H1 (cell line): ENCODE measurements at places on chromosomes 1 and 21.
A peak's percentile ranks its signal among the peaks of the same experiment; 100 is the strongest.

GRCh38 chr1:8976338-8976737 is 30.7 kb downstream of the CA6 start:
- no peak for DNase-seq

- no peak for DNase-seq
Observed at GRCh38 chr1:174160109-174160473, 771 bp downstream of the RABGAP1L start.

- DNase-seq, result no peak
Observed at GRCh38 chr21:25999921-26000582, 170.5 kb downstream of the APP start.

- no peak for DNase-seq
Observed at GRCh38 chr1:209802780-209803152, 3.2 kb downstream of the IRF6 start.

- no peak for DNase-seq
Observed at GRCh38 chr21:32962268-32962667, 63.5 kb upstream of the OLIG2 start.

DNA sequence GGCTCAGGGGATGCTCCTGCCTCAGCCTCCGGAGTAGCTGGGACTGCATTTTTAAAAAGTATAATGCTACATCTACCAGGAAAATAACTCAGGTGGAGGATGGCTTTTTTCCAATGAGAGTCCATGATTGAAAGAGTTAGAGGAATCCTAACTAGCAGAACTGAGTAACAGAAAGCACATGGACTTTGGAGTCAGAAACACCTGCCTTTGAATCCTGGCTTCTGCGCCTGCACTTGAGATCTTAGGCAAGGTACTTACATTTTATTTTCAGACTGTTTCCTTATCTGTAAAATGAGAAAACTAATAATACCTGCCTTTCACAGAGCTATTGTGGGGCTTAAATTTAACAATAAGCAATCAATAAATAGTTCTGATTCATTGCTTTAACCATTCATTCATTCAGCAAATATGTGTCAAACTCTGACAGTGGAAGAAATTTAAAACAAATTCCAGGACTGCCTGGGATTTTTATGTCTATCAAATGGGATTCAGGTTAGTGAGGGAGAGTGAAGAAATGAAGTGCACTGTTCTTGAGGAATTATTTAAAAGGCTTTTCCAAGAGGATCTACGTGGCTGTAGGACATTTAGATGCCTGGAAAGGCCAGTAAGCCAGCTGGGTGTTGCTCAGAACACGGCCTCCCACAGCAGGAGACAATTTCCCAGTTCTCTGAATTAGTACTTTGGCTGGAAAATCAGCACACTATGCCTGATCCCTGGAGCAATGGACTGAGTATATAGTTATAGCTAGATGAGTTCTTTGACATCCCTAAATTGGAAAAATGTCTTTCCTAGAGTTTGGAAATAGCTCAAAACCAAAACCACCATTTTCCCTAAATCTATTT is 12.8 kb upstream of the LBR start:
- no peak for DNase-seq

DNA sequence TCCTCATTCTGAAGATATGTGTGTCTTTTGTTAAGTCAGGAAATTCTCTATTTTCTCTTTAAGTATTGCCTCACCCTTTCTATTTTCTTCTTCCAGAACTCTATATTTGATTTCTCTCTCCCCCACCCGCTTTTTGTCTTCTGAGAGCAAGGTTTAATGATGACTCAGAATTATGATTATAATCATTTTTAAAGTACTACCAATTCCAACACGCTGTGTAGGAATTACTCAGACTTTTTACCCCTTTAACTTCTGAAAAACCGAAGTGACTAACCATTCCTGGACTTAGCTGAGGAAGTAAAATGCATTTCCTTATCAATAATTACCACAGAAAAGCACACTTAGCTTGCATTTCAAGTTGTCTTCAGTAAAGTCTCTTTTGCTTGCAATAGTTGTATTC is 20.8 kb upstream of the SCYL3 start:
- no peak for DNase-seq

DNA sequence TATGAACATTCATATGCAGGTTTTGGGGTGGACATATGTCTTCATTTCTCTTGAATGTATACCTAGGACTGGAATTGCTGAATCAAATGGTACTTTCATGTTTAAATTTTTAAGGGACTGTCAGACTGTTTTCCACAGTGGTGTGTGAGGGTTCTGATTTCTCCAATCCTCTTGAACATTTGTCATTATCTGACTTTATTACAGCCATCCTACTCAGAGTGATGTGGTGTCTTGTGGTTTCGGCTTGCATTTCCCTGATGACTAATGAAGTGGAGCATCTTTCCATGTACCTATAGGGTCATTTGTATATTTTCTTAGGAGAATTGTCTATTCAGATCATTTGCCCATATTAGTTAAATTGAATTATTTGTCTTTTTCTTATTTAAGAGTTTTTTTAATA is 35.4 kb upstream of the ZNF281 start:
- DNase-seq, result no peak

- no peak for DNase-seq
Observed at GRCh38 chr1:49841767-49842166, 182.0 kb downstream of the AGBL4 start.

- DNase-seq, result no peak
Observed at GRCh38 chr1:46699666-46700065, 19.2 kb downstream of the EFCAB14 start.

DNA sequence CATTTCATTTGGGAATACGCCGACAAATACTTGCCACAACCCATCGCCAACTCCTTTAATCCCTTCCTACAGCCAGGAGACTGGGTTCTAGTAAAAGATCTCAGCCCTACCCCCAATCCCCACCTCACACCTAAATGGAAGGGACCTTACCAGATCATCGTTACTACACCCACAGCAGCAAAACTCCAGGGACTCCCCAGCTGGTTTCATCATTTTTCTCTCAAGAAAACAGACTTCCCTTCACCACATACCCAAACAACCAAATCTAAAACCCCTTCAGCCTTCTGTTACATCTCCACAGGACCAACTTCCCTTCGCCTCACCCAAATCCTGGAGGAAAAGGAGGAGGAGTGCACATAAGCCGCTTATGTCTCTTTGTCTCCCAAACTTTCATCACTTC is 23.7 kb upstream of the SLC2A5 start:
- DNase-seq, result no peak

GRCh38 chr1:214108097-214108446 is 120.3 kb downstream of the PROX1 start:
- DNase-seq, result no peak

DNA sequence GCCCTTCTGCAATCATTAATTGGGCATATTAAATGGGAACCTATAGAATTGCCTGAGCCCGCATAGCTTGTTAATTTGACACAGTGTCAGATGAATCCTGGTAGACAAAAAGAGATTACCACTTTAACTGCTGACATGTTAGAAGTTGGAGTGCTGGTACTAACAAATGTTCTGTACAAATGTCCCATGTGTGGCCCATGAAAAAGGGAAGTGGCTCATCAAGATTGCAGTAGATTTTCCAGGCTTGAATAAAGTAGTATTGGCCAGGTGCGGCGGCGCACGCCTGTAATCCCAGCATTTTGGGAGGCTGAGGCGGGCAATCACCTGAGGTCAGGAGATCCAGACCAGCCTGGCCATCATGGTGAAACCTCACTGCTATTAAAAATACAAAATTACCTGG is 45.6 kb downstream of the GNPAT start:
- DNase-seq, result no peak

DNA sequence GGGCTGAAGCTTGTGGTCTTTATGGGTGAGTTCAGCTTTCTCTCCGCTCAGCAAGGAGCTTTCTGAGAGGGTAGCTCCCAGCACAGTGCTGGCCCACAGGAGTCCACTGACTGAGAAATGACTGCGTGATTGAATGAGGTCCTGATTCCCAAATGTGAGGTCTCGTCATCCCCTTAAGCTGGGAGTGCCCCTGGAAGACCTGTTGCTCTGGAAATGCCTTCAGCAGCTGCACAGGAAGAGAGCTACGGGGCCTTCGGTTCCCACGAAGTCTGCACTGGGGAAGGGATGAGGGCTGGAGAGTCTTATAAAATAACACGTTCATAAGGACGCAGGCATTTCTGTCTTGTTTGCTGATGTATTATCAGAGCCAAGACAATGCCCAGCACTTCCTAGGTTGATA is 14.0 kb downstream of the TNNT2 start:
- no peak for DNase-seq

DNA sequence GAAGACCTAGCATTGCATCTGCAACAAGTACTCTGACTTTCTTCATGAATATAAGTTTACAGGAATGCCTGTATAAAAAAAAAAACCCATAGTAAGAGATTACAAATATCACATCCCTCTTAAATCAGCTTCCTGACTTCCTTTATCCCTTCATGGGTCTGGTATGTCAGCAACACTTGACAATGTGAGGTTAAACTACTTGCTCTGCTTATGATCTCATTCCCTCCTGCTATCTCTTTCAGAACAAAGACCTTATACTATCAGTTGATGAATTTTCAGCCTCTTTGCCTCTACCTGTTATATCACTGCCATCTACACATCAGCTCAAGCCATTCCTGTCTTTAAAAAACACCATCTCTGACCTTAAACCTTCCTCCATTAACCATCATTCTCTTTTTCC is 130.9 kb upstream of the SAMSN1 start:
- DNase-seq, result no peak

GRCh38 chr1:229339520-229339919 is 3.3 kb downstream of the CCSAP start:
- no peak for DNase-seq

- DNase-seq, result no peak
Observed at GRCh38 chr1:44275991-44276405, 62.7 kb downstream of the DMAP1 start.

GRCh38 chr1:26853156-26853555 is 9.8 kb upstream of the SFN start:
- DNase-seq, result no peak

DNA sequence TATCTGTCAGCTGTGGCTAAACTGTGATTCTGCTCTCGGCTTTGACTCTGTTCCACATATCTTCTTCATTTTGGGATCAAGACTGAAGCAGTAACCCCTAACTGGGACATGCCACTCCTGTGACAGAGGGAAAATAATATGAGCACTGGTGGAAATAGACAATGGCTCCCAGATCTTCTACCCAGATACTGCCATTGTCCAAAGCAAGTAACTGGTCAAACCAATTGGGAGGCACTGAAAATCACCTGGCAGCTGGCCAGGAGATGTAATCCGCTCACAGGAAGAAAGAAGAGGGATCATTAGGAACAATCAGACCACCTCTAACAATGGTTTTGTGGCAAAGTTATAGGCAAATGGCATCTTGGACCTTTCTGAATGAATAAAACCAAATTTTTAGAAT is 10.7 kb downstream of the SNX7 start:
- DNase-seq, result no peak

DNA sequence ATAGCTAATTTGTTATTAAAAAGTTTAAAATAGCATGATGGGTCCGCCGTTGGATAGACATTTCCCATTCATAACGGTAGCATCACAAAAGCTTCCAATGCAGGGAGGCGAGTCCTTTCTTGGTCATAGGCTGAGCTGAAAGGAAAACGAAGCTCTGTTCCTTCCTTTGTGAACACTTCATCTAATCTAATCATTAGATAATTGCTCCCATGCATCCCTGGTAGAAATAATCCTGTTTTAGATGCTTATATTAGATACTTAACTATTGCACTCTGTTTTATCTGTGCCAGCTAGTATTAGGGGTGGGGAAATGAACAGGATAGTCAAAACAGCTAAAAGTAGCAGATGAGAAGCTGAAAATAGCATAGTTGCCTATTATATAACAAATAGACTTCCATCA is 215.0 kb downstream of the SLC35F3 start:
- DNase-seq, result no peak

GRCh38 chr1:32869923-32870614 is 643 bp downstream of the FNDC5 start:
- peak; percentile 61 for DNase-seq

DNA sequence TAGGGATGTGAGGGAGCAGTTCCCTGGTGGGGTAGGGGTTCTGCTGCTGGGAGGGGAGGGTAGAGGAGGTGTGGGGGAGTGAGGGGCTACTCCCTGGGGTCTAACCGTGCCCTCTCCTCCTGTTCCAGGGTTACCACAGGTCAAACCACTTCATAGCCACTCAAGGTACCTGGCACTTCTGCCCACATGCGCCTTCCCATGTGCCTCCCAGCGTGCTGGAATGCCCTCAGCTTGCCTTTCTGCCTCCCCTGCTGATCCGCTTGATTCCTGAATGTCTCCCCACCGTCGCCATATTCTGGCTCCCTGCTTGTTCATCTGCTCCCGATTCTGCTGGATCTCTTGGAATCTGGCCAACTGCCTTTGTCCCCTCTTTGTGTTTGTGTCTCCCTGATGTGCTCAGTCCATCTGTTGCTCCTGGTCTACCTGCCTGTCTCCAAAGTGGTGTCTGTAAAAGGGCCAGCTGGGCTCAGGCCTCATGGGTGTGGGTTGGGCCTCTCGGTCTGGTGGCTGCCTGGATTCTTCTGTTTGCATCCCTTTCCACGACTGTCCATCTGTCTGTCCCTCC is 74.4 kb downstream of the PTPRU start:
- no peak for DNase-seq

- no peak for DNase-seq
Observed at GRCh38 chr1:97621955-97622354, 298.9 kb downstream of the DPYD start.

DNA sequence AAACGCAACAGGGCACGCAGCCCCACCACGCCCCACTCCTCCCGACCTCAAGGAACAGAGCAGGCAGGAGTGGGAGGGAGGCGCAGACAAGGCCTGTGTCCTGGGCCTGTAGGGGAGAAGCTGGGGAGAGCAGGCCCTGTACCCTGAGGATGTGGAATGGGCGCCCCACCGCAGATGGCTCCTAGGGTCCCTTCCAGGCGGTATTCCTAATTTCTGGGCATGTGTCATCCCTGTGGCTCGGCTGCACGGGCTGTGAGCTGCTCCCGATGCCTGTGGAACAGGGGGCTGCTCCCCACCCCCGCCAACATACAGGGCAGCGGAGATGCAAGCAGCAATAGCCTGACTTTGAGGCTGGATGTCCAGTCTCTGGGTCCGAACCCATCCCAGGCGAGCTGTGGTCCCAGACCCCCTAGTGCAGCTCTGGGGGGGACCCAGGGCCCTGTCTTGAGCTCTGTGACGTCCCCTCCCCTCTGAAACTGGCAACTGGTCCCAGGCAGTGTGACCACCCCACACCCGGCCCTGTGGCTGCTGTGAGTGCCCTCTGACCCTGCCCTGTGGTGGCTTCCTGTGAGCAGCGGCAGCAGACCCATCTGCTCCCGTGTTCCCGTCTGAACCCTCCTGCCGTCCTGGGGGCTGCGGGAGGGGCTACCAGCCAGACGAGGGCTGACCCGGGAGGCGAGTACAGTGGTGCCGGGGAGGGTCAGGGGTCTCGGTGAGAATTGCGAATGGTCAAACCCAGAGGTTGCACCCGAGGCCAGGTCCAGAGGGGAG is 13.9 kb upstream of the COL6A2 start:
- DNase-seq, result no peak

GRCh38 chr1:233641029-233641428 is 27.1 kb downstream of the KCNK1 start:
- no peak for DNase-seq

DNA sequence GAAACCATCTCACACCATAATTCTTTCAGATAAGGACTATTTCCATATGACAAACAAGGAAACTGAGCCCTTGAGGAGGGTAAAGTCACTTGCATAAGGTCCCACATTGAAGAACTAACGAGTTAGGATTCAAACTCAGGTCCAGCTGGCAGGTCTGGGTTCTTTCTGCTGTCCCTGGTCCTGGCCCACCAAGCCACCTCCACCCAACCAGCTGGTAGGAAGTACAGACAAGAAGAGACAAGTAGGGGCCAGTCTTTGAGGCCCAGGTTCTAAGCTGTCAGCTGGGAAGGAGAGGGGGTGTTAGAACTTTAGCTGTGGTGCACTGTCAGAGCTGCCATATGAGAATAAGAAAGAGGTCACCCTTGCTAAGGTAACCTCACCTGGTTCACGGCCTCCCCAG is 188.6 kb downstream of the TRABD2B start:
- no peak for DNase-seq
